ENCODE measurements at places on chromosomes 4 and X.

DNA sequence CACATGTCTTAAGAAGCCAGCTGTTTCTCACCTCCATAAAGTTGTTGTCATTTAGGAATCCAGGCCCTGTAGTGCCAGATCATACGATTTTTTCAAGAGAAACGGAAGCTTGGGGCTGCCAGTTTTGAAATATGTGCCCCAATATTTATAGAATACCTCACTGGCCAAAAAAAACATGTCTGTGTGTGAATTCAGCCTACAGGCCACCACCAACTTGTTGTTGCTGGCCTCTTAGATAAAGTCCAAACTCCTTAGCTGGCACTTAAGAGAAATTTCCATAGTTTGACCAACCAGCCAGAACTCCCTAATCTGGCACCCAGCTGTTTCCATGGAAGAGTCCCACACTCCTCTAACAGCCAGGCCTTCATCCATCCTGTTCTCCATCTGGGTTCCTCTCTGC lies 74.1 kb downstream of the WDR19 start:
- no peak for DNase-seq

DNA sequence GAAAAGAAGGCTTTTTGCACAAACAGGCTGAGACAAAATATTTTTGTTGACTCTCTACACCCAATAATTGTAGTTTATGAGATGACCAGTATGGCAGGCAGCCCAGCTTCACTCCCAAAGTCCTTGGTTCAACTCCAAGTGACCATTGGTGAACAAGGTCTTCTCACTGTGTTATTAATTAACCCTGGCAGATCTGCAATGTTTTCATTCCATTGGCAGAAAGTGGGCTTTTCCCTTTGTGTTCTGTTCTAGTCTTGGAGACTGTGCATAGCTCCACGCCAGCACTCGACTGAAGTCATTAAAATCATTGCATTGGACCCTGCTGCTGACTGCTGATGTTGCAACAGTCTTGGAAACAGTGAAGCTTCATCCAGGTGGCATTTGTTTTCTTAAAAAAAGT lies 277.3 kb upstream of the HAND2 start:
- DNase-seq = no peak

DNA sequence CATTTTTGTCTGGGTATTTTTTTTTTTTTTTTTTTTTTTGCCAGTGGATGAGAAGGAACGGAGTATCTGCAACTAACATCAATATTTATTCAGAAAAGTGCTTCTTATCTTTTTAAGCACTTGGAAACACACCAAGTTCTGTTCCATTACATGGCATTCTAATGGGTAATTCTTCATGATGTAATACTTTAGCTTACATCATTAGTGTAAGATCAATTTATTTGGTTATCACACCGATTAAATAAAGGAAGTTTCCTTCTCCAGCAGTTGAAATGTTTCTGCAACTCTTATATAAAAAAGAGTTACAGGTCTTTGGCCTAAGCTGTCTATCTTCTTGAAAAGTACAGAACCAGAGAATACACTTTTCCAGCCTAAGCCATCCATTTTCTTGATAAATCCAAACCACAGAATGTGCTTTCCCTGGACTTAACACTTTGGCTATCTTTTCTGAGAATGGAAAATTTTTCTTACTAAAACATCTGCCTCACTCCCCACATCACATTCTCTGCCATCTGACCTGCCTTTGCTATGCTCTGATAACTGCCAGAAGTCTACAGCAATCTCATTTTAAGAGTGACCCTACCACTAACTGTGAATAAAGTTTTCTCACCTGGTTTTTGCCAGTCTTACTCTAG lies 191.9 kb upstream of the MAB21L2 start:
- DNase-seq = peak; percentile 18

DNA sequence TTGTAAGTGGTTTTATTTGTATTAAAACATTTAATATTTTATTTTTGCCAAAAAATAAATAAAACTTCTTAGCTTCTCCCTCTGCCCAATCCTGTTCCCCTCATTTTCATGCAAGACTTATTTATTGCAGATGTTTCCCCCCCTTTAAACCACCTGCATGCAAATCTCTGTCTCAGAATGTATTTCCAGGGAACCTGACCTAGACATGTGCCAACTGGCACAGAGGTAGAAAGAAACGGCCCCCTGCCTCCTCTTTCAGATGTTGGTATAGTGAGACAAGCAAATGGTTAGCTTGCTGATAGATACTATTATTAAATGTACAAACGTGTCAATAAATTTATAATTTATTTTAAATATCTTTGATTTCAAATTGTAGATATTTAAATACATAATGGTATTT lies 47.1 kb downstream of the KLF3 start:
- DNase-seq = no peak

- no peak for DNase-seq
Observed at GRCh38 chr4:48939785-48940184, 33.2 kb upstream of the OCIAD2 start.

DNA sequence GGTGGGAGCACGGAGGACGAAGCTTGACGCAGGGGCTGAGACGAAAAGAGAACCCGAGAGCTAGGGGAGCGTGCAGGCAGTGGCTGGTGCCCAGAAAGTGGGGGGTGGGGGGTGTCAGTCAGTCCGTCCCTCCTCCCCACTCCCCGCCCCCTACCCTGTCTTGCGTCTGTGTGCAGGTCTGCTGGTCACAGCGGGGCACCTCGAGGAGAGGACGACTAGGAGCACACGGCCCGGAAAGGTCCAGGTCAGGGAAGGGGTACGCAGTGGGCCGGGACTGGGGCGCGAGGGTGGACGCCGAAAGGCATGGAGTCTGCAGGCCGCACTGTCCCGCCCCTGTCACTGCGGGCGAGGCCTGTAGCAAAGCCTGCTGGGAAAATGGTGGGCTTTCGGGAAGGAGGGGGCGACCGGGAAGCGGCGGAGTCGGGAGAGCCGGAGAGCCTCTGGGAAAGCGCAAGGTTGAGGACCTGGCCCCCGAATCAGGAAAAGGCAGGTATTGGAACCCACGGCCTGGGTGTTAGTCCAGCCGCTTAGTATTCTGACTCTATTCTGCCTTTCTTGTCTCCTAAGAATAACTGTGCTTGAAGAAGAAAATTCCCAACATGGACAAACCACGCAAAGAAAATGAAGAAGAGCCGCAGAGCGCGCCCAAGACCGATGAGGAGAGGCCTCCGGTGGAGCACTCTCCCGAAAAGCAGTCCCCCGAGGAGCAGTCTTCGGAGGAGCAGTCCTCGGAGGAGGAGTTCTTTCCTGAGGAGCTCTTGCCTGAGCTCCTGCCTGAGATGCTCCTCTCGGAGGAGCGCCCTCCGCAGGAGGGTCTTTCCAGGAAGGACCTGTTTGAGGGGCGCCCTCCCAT lies 769 bp downstream of the TCEAL1 start:
- peak; percentile 34 for DNase-seq

DNA sequence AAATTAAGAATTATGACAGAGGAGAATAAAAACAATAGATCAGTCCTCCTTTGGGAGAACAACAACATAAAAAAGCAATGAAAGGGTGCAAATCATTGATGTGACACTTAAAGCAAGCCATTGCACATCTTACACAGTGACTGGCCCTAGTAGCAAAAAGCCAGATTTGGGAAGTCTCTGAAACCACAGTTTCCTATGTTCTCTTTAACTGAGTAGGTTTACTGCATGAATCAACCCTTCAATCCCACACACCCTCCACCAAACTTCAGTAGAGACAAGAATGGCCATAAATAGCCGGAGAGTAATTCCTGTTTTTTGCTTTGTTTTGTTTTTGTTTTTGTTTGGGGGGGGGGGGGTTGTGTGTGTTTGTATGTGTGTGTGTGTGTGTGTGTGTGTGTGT lies 180.8 kb downstream of the VEGFC start:
- DNase-seq = no peak

DNA sequence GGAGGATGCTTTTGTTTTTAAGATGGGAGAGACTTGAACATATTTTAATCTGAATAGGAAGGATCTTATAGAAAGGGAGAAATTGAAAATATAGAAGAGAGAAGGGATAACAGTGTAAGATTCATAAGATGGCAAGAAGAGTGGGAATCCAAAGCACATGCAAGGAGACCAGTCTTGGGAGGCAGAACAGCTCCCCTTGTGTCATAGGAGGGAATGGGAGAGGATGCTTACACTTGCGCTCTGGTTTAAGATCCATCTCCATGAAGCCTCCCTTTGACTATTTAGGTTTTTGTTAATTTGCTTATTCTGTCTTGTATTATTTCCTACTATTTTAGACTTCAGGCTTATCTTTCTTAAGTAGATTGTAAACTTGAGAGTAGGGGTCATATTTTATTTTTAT lies 42.7 kb downstream of the KIF4A start:
- no peak for DNase-seq

- DNase-seq = peak; percentile 8
Observed at GRCh38 chrX:153922932-153923857, 2.9 kb downstream of the ARHGAP4 start.

- DNase-seq = no peak
Observed at GRCh38 chrX:139222511-139223200, 307.9 kb upstream of the F9 start.

DNA sequence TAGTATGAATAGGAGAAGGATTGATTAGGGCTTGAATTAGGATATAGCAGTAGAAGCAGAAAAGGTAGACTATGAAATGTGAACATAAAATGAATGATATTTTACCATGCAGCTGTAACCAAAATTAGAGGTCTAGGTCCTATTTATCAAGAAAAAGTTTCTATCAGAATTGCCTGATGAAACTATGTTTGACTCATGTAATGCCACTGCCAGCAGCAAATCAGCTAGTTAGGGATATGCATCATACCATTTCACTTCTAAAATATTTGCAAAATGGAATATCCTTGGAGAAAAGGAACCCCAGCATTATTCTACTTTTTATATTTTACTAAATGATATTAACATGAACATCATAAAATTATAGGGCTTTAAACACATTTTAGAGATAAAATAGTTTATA lies 188.4 kb downstream of the WDFY3 start:
- DNase-seq = no peak

DNA sequence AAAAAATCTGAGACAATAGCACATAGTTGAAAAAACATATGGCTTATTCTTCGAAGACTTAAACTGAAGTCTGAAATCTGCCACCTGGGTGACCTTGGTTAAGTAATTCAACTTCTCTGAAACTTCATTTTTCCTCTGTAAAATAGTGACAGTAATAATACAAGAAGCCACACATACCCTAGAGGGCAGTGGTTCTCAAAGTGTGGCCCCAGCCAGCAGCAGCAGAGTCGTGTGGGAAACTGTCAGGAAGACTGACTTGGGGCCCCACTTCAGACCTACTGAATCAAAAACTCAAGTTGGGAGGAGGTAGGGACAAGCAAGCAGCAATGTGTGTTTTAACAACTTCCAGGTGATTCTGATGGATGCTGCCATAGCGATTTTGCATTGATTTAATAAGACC lies 249.9 kb downstream of the HNRNPD start:
- DNase-seq = no peak

- DNase-seq = no peak
Observed at GRCh38 chrX:134246282-134246681, 9.3 kb downstream of the CCDC160 start.

DNA sequence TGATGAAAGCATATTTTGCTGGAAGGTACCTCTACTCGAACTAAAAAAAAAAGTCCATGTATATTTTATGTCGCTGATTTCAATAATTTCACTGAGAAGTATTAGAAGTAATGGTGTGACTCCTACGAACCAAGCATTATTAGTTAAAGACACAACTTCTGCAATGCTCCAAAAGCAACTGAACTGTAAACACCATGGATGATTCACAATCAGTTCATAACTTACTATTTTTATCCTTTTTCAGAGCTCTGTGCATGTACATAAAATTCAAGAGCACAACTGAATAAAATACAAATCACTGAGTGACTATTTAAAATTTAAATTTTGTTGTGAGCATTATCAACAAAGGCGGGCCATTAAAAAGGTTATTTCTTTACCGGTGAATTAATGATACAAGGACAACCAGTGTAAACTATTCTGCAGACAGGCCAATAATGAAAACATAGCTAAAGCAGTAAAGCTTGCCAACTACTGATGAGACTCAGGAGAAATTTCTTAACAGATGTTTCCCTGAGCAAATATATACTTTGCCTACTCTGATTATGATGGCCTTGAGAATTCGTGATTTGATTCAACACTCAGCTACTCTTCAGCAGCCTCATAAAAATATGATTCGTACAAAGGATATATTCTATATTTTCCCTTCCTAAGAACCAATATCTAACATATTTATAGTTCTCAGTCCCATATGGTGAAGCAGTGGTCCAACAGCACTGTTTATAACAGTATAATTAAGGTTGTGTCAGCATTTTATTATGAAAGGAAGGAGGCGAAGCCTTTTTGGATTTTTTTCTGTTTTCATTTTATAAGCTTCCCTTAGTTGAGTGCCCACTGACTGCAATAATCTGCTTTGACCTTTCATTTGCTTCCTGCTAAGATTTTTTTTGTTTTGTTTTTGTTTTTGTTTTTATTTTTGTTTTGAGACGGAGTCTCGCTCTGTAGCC lies 62.8 kb upstream of the NEIL3 start:
- no peak for DNase-seq

GRCh38 chr4:128820671-128821070 lies 11.2 kb downstream of the JADE1 start:
- DNase-seq = no peak

DNA sequence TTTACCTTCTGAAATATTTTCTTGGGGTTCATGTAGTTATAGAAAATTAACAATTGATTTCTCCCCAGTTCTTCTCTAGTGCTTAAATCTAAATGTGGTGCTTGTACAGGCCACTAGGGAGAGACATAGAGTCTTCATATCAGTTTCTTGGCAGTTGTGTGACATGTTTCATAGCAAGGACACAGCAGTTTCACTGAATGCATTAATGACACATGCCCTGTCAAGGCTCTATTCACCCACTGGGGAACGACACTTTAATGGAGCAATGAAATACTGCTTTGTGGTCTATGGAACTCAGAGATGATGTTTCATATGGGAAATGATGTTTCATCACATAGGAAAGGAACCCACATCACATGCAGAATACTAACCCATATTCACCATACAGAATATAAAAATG lies 2.8 kb downstream of the VEGFC start:
- DNase-seq = no peak

DNA sequence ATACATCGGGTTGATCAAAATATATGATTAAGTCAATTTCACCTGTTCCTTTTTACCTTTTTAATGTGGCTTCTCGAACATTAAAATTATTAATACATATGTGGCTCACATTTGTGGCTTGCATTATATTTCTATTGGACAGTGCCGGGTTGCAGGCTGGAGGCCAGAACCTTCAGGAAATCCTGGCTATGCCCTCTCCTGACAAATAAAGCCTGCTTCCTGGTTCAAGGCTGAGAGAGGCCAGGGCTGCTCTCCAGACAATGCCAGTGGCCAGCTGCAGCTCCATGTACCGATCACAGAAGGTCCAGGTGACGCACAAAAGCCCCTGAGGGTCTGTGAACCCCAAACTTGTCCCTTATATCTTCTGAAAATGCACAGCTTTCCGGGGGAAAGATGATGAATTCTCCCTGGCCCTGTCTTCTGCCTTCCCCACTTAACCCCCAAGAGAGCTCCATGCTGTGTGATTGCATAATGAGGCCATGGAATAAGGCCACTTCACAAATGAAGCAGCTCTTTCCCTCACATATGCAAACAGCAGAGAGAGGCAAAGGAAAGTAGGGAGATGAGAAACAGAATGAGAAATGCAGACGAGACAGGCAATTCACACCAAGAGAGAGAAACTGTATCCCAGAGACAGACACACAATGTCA lies 241.2 kb downstream of the BCOR start:
- DNase-seq = no peak

GRCh38 chrX:67347145-67347544 lies 196.7 kb upstream of the AR start:
- DNase-seq = no peak

- DNase-seq = no peak
Observed at GRCh38 chr4:53818104-53818503, 226.8 kb upstream of the LNX1 start.

GRCh38 chr4:174764105-174764729 lies 64.8 kb downstream of the GLRA3 start:
- DNase-seq = no peak

- peak; percentile 24 for DNase-seq
Observed at GRCh38 chrX:155216940-155217440, 730 bp downstream of the VBP1 start.
